ENCODE measurements at places on chromosomes 5 and 9.

GRCh38 chr5:88792144-88792840, 90.7 kb downstream of the MEF2C start:
- DNase-seq: no peak

- DNase-seq: no peak
Measured at GRCh38 chr5:141508798-141509611, 20.1 kb downstream of the PCDHGC5 start.

GRCh38 chr5:6943197-6944112, 230.2 kb downstream of the TENT4A start:
- no peak for DNase-seq

DNA sequence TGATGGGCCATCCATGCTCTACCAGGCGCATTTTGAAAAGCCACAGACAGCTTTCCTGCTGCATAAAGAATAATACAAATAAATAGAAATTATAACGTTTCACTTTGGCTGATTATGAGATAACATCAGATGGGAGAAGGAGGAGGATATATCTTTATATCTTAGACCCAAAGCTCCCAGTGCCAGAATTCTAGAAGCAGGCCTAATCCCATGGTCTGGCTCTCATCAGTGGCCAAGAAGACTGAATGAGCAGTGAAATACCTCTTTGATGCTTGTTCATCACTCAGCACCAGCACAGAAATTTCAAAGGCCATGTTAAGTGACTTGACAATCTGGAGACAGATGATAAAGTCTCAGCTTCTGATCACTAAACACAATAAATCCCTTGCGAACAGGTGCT, 107.6 kb downstream of the PPP2R2B start:
- no peak for DNase-seq

DNA sequence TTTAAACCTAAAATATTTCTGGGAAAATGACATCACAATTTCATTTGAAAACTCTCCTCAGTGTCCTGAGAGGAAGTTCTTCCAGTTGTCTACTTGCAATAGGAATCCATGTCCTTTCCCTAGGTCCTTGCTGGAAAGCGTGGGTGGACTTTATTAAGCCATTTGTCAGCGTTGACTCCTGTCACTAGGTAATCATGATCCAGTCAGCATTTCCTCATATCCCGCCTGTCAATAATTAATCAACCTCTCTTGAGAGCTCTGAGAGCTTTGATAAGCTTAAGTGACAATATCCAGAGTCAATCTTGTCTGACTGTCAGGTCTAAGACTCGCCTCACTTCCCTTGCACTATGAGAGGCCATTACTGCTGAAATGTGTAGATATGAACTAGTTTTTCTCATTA, 107.2 kb upstream of the SLIT3 start:
- no peak for DNase-seq

GRCh38 chr5:58818465-58818864, 235.6 kb downstream of the RAB3C start:
- DNase-seq: no peak

DNA sequence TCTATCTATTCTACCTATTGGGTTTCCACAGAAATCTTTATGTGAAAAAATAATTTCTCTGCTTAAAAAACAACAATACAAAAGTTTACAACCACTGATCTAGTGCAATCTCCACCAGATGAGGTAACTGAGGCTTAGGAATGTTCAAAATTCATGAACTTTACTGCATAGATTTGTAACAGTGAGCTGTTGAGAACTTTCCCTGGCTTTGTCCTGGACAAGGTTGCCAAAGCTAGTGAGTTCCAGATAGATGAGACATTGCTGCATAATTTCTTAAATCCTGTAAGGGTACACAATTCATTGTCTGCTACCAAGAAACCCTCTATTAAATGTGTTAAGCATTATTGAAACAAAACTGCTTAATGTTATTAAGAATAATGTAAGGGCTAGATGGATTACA, 102.7 kb downstream of the OSMR start:
- DNase-seq: no peak

DNA sequence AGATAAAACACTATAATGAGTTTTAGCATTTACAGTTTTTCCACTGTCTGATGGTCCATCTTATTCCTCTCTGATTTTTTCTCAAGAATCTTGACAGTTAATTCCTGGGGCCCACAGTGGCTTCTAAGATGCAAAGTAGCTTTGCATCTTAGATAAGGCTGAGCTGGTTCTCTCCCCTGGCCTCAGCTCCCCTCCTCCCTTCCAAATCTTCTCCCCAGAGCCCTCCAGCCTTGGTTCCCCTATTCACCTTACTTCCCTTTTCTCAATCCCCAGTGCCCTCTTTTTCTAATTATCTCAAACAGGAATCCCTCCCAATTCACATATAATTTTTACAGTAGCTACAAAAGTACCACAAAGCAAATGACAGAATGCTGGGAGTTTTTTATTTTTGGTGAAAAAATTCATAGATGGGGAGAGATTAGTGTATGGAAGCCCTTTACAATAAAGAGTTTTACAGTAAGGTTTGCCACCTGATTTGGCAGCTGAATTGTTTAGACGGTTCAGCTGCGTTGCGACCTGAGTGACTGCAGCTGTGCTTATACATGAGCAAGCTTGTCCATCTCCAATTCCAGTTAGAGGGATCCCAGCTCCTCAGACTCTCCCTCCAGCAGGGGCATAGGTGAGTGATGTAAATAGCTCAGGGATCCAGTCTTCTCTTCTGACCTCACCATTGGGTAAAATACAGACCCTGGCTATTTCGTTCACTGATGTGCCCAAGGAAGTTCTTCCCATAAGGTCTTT, 51.4 kb upstream of the CKMT2 start:
- DNase-seq: no peak

DNA sequence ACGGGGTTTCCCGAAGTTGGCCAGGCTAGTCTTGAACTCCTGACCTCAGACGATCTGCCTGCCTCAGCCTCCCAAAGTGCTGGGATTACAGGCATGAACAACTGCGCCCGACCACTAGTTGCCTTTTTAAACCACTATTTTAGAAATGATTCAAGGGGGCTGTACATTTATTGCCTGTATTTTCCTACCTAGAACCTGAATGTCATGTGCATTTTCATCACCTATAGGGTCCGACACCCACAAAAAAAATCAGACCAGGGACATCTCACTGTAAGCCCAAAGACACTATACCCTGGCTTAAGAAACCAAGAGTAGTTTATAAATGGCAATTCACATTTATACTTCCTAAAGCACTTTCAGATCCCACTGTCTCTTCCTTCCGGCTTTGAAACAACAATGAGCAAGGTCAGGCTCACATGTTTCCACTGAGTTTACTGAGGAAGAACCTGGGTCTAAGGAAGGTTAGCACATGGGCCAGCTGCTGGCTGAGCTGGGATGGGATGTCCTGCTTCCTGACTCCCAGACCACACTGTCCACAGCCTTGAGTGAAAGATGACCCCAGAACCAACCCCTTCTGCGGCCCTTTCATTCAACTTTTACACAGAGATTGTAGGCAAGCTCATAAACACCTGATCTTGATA, 87.3 kb downstream of the SERINC5 start:
- no peak for DNase-seq

DNA sequence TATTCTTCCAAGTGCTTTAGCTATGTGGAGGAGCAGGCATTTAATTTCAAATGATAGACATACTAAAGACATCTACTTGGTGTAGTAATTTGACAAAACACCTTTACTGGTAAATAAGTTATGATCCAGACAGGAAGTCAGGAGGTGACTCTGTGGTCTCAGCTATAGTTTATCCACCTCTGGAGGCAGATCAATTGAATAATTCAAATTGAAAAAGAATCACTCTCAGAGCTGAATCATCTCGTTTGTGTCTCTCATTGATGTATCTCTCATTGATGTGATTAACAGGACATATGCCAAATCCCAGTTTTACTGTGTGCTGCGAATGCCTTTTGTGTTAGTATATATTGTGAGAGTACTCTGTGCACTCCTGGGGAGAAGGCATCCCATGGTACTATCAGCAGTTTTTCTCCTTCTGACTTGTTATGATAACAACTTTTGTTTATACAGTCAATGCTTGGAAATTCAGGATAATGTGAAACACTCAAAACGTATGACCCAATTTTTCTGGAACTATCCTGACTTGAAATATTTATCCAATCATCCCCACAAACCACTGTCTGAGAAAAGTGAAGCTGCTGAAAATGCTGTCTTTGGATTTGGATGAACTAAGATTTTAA, 48.5 kb upstream of the DAB2 start:
- DNase-seq: no peak

- peak; percentile 59 for DNase-seq
Measured at GRCh38 chr9:131590907-131591844, 45.9 kb downstream of the PRRT1B start.

DNA sequence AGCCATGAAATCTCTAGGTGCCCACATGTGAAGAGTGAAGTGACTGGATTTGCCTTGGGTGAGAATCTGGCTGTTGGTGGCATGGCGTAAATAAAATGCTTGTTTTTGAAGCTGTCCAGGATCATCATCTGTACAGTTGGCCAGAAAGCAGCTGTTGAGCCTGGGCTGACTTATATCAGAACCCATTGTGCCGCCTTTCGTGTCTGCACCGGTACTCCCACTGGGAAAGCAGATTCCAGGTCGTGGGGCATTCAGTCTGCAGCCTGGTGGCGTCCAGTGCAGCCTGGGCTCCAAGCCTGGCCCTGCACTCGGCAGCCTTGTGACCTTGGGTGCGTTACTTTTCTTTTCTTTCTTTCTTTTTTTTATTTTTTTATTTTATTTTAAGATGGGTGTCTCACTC, 27.8 kb downstream of the PRRC2B start:
- DNase-seq: no peak

GRCh38 chr5:61416010-61416409, 84.0 kb downstream of the ZSWIM6 start:
- no peak for DNase-seq

- DNase-seq: no peak
Measured at GRCh38 chr5:33720176-33720575, 171.6 kb downstream of the ADAMTS12 start.

- DNase-seq: peak; percentile 4
Measured at GRCh38 chr5:143435210-143435657, 31.7 kb upstream of the NR3C1 start.

DNA sequence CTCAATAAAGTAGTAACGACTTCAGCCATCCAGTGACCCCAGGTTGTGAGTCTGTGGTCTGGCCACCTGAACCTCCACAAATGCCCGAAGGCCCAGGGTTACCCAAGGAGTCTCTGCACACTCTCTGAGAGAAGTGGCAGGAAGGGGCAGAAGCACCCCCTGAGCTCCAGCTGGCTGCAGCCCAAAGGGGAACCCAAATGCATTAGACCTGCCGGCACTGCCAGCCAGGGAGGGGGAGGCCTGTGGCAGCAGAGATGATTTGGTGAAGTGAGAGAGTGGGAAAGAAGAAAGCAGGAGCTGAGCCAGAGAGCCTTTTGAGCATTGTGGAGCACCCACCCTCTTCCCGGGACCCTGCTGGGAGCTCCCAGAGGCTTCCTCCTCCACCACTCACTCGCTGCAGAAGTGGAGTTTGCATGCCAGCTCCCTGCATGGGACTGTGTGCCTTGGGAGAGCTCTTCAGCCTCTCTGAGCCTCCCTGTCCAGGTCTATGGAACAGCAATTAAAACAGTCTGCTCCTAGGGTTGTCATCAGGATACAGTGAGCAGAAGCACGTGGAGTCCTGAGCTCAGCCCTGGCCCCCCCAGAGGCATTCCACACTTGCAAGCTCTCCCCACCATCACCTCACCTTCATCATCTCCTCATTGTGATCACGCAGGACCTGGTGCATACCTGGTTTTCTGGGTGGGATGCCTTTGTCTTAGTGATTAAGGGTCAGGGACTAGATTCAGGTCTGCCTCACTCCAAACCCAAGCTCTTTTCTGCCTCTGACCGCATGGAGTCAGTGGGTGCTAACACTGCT, 13.8 kb upstream of the ANGPTL2 start:
- no peak for DNase-seq

DNA sequence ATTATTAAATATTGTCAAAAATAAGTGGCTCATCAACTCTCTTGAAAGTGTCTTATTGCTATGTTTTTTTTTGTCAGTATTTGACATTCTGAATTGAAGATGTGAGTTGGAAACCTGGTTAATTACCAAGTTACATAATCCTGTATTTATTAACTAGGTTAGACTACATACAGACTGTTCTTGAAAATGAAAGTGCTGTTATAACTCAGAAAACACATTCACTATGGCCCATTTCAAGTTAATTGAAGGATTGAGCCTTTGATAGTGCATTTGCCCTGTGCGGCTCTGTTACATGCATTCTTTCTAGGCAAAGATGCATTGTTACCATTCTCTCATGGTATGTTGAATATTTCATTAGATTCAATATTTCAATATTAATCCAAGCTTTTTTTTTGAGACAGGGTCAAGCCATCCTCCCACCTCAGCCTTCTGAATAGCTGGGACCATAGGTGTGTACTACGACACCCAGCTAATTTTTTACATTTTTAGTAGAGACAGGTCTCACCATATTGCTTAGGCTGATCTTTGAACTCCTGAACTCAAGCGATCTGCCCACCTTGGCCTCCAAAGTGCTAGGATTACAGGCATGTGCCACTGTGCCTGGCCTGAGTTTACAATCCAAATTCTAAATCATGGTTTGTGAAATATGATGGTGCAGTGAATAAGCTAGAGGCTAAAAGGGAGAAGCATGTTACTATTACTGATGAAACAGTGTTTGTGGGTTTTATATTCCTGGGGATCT, 10.0 kb downstream of the CTNNA1 start:
- no peak for DNase-seq

DNA sequence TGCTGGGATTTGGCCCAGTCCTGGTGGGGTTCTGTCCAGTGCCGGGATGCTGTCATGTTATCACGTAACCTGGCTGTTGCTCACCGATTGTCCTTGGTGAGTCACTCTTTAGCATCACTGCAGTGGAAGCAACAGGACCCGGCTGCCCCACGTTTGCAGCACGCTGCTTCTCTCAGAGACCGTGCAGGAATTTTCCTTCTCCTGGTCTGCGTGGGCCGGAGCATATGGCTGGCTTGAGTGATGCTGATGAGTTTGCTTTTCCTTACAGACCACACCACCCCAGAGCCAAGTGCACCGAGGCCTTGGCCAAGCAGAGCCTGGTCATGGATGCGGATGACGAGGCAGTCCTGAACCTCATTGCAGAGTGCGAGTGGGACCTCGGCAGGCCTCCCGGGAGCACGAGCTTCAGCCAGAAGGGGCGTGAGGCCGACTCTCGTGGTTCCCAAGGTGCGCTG, 21.4 kb downstream of the CEP72 start:
- DNase-seq: no peak

- DNase-seq: no peak
Measured at GRCh38 chr9:135504262-135505243, 4.1 kb downstream of the MRPS2 start.

- no peak for DNase-seq
Measured at GRCh38 chr5:66515209-66515608, 81.0 kb upstream of the MAST4 start.

GRCh38 chr5:33035851-33036527, 324.9 kb downstream of the NPR3 start:
- no peak for DNase-seq

GRCh38 chr5:18533137-18533536, 898.9 kb downstream of the TAF11L14 start:
- no peak for DNase-seq

DNA sequence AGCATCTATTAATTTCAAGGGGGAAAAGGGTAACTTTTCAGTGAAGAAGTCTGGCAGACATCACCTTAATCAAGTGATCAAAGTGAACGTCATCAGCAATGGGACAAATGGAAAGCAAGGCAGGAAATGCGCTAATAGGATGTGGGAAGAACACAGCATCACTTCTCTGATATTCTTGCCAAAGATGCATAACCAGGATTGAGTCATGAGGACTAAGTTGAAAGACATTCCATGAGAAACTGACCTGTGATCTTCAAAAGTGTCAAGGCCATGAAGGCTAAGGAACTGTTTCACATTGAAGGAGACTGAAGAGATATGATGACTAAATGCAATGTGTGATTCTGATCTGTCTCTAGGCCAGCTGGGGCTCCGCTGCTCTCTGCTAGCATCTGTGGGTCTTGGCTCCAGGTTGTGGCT, 92.9 kb downstream of the NDFIP1 start:
- DNase-seq: no peak

GRCh38 chr5:100779669-100780375, 123.3 kb downstream of the ST8SIA4 start:
- DNase-seq: no peak

All from KG1 (cell line).